ENCODE measurements at places on chromosomes 2 and 18. TPM values are rescaled to one million over a fixed set of nuclear protein-coding genes. Genes with fewer than 3 reads are reported as not detected.
A peak's percentile ranks its signal among the peaks of the same experiment; 100 is the strongest.

CPLX4 gene
- polyA plus RNA-seq, result 0.13 TPM

PROM2 gene
- 39.1 TPM for polyA plus RNA-seq

TMEM37 gene
- 54.8 TPM for polyA plus RNA-seq

CD207 gene
- polyA plus RNA-seq, result not detected

DNA sequence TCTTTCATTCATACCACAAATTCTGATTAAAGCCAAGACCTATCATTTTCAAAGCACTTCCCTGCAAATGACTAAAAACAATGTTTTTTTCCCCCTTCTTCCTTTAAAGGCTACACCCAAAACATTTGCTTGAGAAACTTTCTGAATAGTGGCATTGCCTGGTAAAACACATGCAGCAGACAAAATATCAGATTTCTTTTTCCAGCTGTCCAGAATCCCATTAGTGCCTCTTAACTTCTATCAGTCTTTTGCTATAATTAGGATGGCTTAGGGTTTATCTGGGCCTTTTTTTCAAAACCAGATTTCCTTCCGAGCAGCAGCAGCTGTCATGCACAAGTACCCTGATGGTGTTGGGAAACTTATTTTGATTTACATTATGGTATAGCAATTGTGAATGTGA, 50.6 kb downstream of the ALPK2 start:
- no peak for DNase-seq

DNA sequence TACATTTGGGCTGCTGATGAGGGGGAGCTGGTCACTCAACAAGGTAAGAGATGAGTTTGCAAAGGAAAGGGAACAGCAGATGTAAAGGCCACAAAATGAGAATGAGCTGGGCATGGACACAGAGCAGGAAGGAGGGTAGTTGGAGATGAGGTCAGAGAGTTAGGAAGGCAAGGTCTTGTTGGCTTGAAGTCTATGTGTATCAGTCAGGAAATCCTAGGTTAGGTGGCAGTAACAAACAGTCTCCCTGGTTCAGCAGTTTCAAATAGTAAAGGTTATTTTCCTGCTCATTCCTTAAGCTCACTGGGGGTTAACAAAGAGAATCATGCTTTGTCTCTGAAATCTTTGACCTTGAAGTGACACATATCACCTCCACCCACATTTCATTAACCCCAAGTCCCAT, 58.3 kb upstream of the ARL4C start:
- DNase-seq, result no peak

DNA sequence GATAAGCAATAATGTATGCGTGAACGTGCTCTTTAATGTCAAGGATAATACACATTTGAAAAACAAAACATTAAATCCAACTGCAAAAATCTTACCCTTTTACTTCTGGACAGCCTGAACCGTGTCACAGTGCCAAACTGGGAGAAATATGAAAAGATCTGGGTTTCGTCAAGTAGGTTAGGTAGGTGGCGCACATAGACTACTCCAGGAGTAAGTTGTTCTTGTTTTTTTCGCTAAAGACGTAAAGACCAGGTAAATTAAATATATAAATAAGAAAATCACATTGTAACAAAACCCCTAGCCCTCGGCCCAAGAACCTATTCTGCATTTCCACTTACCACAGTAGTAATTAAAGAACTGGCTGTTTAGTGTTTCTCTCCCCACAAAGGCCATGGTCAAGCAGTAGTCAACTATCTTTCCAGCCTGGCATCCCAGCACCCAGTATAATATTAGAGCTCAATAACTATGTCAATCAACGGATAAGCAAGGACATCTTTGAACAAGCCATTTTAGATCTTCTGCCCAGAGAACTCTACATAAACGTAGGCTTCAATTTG, 1.1 kb downstream of the NIFK start:
- no peak for DNase-seq

DNA sequence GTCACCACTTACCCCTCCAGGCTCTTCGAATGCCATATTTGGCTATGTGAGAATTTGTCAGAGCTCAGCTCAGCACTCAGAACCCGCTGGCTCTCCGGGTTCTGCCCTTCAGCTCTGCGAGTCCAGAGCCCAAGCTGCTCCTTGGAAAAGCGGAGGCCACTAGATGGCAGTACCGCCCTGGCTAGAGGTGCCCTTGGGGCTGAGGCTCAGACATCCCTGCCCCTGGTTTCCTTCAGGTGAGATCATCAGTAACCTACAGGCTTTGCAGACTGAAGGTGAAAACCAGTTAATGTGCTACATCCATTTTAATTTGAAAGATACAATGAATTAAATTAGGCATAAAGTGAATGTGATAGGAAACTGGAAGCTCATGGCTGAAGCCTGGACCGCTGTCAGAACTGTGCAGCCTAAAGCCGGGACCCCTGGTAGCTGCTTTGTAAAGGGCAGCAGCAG, 285.6 kb downstream of the AGAP1 start:
- DNase-seq, result peak; percentile 79

- DNase-seq, result no peak
Measured at GRCh38 chr18:77098538-77099174, 33.9 kb downstream of the MBP start.

GRCh38 chr2:62303788-62304187, 107.9 kb downstream of the B3GNT2 start:
- DNase-seq, result no peak

GRCh38 chr2:135047300-135047699, at the start of gene MAP3K19:
MAP3K19 (minus strand) TSS chr2:135047447; CDS start chr2:135024647, 22,800 bp downstream.
- DNase-seq, result no peak

DNA sequence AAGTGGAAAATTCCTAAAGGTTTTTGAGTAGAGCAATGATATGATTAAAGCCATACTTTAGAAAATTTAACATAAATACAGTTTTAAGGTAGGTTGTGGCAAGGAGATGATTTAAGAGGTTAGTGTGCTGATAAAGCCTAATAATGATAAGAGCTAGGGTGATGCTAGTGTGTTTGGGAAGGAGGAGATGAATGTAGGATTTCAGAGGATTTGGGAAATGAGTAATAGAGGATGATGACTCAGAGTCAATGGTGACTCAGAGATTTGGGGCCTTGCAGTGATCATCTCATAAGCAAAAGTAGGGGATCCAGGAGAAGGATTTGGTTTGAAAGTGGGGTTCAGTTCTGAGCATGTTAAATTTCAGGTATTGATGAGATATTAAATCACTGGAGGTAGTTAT, 23.3 kb downstream of the STAMBP start:
- DNase-seq, result no peak
